MV-4-11 (cell line): ENCODE measurements at places on chromosomes 12 and 14.

DNA sequence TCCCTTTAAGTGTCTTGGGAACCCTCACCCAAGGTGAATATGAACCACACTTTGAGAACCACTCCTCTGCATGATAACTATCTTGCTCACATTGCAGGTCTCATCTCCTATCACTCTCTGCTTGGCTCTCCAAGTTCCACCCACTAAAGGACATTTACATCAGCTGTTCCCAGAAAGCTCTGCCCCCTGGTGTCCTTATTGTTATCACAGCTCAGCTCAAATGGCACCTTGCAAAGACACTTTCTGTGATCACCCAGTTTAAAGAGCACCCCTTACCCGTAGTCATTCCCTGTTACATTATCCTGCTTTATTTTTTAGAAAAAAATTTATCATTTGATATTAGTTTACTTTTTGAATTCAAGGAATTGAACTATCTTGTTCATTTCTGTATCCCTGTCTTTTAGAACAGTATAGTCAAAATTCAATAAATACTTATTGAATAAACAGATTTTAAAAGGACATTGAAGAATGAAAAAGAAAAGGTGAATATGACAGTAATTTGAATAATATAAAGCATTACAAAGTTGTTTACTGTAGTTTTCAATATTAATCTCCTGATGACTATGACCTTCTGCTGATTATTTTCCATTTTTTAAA, 20.5 kb upstream of the GUCY2C start:
- peak; percentile 47 for DNase-seq

GRCh38 chr12:65168681-65169319, 583 bp upstream of the LEMD3 start:
- DNase-seq = no peak

DNA sequence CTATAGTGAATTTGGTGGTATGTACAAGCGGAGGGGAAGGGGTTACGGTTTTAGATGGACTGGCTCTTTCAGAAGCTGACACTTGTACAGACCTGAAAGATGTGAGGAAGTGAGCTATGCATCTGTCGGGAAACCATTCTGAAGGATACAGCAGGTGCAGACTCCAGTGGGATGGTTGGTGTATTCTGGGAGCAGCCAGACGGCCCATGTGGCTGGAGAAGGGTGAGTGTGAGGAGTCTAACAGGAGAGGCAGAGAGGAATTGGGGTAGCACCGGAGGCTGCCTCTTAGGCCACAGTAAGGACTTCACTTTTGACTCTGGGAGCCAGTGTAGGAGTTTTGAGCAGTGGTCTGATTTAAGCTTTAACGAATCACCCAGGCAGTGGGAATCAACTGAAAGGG, 90.7 kb downstream of the APAF1 start:
- DNase-seq = no peak

DNA sequence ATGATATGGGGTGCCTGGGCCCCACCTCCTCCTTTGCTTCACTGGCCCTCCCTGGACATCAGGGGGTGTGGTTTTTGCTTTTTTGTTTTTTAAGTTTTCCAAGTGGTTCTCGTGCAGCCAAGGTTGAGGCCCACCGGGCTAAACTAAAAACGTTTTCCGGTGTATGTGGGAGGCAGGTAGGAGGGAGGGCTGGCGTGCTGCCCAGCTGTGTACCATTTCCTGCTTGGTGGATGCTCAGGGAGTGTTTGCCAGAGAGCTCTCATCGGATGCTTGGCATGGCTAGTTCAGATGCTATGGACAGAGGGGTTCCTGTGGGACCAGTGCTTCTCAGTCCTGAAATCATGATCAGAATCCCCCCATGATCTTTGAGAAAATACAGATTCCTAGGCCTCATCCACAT, 246.4 kb downstream of the CACNA1C start:
- no peak for DNase-seq

DNA sequence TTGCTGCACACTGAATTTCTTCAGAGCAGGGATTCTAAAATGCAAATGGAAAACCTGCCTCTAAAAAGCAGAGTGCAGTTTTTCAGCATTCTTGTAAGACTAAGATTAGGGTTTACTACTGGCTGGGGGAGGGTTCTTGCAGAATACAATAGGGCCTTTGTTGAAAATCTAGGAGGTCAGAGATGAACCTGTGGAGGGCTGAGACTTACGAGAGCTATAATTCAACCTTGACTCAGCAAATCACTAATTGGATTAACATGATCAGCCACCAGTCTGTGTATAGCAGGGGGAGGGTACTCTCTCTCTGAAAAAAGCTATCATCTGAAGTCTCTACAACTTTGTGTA, 92.6 kb upstream of the HIF1A start:
- DNase-seq = no peak

- DNase-seq = no peak
Observed at GRCh38 chr12:80858356-80858755, 79.4 kb downstream of the LIN7A start.

DNA sequence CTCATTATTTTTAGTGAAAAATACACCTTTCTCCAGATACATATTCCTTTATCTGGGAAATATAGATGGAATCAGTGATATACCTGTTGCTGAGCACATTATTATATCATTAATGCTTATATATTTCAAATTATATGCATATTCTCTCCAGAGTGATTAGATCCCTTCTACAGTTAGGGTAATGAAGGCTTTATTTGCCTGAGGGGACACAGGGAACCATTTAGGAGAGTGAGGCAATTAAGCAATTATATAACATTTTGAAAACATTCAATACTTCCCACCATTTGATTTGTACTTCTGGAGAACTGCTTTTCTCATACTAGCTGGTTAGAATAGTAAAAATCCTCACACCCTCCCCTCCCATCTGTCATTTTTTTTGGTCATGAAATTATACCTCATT, 212.8 kb upstream of the NOVA1 start:
- no peak for DNase-seq

DNA sequence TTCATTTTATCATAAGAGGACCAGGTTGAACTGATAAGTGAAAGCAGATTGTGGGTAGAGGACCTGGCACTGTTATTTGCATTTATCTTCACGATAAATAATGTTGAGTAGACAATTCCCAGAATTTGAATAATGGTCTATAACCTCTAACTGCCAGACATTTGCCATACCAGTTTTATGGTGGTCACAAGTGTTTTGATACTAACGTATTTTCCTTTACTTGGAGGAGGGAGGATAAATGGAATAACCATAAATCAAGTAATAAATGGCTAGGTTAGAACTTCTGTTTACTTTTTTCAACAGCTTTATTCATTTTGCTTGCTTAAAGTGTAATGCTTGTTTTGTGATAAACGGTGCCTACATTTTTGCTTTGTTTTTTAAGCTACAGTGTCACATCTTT, 9.5 kb downstream of the PAX9 start:
- no peak for DNase-seq

DNA sequence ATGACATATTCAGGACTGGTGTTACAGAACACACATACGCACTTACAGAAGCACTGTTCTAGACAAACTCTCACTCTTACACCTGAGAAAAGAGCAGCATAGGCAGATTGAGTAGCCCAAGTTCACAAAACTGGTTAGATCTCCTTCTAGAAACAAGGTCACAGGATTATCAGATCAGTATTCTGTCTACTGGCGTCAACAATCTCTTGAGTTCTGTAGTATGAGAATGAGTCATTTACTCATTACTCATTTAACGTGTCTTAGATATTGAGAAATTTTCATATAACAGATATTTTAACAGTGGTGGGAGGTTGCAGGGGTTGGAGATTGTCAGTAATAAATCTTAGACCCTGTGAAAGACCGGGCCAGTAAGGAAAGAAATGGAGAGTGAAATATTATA, 2.8 kb upstream of the TSPAN8 start:
- DNase-seq = no peak

DNA sequence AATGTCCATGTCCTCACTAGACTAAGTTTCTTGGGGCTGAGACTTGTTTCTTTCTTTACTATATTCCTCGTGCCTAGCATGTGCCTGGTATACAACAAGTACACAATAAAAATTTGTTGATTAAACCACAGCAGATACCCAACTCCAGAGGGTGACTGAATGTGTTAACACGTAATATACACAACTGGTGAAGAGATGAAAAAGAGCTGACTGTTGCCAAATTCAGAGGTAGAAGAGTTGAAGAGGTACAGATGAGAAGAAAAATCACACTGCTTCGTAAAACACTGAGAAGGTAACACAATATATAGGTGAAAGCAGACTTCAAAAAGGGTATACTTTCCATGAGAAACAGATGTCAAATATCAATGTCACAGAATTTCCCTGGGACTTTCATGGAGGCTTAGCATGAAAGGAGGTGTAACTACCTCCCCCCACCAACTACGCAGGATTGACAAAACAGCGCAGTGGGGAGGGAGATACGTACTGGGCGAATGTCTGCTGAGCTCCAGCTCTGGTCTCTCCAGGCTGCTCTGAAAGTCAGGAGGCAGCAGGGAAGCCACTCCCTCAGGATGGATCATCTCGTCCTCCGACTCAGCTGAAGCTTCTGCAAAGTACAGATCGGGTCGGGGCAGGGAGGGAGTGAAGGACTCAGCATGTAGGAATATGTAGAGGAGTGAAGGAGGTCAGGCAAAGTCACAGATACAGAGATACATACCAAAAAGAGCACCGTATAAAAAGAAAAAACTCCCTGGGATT, 5.3 kb downstream of the ACIN1 start:
- no peak for DNase-seq

GRCh38 chr12:124901003-124901402, 13.4 kb downstream of the UBC start:
- DNase-seq = peak; percentile 71

DNA sequence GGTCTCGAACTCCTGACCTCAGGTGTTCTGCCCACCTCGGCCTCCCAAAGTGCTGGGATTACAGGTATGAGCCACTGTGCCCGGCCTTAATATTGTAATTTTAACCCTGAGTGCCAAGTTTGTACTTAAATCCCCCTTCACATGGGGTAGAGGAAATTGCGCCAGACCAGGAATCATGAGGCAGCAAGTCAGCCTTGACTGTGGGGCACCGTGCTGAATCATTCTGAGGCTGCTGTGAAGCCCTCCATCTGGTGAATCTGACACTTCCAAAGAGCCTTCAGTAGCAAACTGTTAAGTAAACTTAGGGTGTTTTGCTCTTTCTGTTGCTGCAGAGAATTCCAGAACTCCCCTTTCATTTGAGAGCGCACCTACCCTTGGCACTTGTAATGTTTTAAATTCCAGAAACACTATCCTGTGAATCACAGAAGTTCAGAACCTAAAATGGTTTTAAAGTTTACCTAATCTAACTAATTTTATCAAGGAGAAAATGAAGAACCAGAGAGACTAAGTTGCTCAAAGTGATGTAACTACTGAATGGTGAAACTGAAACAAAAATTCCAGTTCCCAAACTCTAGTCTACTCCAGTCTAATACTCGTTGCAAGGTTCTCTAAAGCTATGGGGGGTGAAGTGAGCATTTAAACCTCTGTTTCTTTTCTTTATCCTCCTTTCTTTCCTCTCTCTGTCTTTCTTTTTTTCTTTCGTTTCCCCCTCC, 7.5 kb downstream of the HEBP1 start:
- peak; percentile 74 for DNase-seq

DNA sequence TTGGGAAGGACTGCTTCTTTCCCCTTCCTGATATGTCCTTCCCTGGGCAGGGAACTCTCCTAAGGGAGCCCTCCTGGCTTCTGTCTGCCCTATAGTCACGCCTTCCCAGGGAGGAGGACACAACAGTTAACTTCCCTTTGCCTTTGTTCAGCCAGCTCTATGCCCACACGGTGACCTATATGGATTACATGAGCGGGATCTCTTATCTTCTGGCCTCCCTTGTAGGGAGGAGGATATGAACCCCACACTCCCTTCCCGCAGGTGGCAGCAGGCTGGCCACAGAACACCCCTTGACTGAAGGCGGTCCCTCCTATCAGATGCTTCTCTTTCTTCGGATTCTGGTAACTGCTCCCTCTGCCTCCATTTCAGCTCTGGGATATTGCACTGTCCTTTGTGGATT, 135.6 kb upstream of the MAX start:
- no peak for DNase-seq

DNA sequence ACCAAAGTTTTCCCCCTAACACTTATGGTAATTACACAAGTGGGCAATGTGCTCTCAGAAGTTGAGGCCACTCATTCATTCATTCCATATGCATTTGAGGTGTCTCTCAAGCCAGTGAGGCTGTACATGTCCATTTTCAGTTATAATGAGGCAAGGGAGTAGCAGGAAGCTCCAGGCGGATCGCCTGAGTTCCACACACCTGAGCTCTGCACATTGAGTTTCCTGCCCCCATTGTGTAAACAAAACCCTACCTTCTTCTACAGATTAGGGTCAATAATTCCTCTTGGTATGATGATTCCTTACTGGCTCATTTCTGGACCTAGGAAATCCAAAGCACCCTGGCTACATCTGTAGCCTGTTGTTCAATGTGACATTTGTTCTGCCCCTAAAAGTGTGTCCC, 555.3 kb downstream of the MED13L start:
- DNase-seq = no peak

- DNase-seq = no peak
Observed at GRCh38 chr14:58784931-58785330, 147.2 kb downstream of the DACT1 start.

DNA sequence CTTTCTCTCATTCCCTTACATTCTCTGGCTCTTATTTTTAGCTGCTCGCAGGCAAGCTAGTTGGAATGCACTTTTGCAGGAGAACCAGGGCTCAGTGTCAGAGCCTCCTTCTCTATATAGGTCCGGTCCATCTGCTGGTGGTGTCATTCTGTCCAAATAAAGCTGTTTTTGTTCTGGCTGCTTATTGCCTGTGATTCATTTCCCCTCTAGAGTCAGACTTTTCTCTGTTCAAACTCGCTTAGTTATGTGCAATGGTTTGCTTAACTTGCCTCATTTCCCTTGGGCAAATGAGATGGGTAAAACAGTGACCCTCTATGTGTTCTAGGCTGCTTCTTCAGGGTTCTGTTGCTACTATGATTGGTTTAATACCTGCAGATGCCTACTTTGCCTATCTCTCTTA, 2.9 kb downstream of the SMARCD1 start:
- no peak for DNase-seq

DNA sequence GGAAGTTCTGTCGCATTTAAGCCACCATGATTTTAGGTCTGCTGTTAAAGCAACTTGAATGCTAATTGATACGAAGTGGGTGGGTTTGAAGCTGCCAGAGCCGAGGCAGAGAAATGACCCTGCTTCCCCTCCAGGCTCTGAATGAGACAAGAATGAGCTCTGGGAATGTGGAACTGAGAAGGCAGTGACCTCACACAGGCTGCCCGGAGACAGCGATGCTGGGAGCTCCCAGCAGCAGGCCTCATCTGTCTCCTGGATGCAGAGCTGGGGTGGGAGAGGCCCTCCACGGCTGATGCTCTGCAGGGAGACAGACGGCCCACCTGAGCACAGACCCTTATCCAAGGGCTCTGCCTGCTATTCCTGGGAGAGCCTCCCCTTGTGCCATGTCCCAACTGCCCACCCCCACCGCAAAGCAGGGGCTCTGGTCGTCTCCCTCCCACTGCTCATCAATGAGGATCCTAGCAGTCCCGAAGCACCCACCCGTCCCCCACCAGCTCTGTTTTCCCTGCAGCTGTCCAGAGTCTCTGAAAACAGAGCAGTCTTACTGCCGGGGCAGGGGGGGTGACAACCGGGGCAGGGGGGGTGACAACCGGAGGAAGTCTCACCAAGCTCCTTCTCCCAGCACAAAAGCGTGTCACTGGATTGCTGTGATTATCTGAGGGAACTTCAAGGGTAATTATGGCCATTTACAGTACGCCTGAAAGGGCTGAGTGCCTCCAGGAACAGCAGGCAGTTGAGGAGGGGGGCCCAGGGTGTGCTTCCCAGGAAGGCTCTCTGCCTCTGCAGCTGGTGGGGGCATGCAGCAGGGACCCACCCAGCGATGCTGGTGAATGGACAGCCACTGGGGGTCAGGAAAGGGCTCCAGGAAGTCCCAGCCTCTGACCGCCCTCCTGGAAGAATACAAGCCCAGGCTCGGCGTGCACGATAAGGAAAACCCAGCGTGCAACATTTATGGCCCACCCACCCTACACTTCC, 67.8 kb downstream of the CHGA start:
- DNase-seq = no peak

- no peak for DNase-seq
Observed at GRCh38 chr12:17015501-17015900, 409.5 kb upstream of the LMO3 start.
